ENCODE measurements at places on chromosomes 2 and 18.

DNA sequence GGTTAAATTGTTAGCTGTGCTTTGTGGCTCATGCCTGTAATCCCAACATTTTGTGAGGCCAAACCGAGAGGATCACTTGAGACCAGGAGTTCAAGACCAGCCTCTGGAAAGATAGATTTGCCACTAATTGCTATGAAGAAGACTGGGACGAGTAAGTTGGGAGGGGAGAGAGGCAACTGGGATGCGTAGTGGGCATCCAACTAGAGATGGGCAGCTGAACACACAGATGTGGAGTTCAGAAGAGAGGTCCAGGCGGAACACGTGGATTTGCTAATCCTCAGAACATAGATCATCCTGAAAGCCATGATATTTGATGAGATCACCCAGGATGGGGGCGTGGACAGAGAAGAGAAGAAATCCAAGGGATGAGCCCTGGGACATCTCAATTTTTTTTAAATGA, 48.7 kb downstream of the CYP26B1 start:
- DNase-seq: no peak

GRCh38 chr2:111710613-111711012, 173.4 kb downstream of the ANAPC1 start:
- no peak for DNase-seq

GRCh38 chr2:175518206-175518605, 336.7 kb upstream of the ATP5MC3 start:
- no peak for DNase-seq

DNA sequence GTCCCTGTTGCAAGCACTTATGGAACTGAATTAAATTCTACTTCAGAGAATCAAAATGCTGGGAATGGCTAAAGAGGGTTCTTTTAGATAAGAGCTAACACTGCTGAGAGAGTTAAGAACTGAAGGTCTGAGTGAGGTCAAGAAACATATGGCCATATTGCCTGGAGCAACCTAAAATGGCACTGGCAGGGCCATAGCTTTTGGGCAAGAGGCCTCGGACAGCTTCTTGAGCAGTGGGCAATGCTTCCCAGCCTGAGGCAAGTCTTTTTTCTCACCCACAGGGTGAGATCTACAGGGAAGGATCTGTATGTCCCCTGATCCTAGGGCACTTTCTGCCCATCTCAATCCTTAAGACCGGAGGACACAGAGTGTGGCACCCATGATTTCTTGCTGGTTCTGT, 244.6 kb upstream of the NT5C1B start:
- no peak for DNase-seq

- peak; percentile 80 for DNase-seq
Observed at GRCh38 chr2:226649871-226650660, 149.6 kb downstream of the IRS1 start.

Data from right renal cortex interstitium (tissue), 3 donors.